ENCODE measurements at places on chromosomes 4 and X.
A peak's percentile ranks its signal among the peaks of the same experiment; 100 is the strongest.

GRCh38 chr4:5124876-5125275 lies 73.6 kb downstream of the STK32B start:
- no peak for DNase-seq

GRCh38 chrX:123771449-123772064 lies 38.7 kb upstream of the THOC2 start:
- no peak for DNase-seq

DNA sequence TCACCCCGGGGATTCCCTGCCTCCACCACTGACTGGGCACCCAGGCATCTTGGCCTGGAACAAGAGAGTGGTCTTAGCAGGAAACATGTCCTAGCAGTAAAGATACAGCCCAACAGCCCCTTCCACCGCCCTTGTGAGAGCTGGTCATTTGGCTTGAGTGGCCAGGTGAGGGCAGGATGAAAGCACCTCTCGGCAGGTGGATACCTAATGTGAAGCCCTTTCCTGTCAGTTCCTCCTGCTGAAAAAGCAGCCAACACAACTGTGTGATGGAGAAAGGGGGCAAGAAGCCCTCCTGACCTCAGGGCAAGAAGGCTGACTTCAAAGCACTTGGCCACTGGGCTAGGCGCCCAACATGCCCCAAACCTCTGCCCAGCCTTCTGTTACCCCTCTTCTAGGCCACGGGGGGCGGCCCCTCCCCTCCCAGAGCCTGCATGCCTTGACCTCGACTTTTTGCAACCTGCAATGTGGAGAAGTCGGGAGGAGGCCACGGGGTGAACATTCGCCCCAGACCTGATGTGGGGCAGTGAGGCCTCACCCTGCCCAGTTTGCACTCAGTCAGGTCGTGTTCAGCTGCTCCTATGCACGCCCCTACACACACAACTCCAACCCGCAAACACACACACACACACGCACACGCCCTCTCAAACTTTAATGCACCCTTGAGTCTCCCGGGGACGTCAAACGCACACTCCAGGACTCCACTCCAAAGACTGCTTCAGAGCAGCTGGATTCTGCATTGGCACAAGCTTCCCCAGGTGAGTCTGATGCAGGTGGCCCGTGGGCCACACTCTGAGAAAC lies 1.1 kb downstream of the LGI2 start:
- DNase-seq: no peak

GRCh38 chrX:47570794-47571193 lies 9.8 kb downstream of the ARAF start:
- no peak for DNase-seq

GRCh38 chrX:106874075-106874474 lies 29.1 kb downstream of the RIPPLY1 start:
- no peak for DNase-seq

DNA sequence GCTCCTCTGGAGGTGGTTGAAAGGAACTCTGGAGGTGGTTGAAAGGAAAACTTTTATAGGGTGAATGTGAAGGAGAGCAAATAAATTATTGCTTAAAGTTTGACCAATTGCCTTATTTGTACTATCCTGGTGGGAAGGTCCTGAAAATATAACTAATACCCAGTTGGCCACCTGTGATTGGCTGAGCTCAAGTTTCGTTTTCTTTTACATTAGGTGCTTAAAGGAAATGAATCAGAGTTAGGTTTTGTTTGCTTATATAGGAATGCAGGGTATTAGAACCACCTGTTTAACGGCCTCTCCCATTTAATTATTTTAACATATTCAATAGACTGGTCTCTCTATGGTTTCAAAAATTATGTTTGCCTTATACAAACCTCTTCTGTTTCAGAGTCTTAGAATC lies 497.6 kb downstream of the PRR32 start:
- no peak for DNase-seq

DNA sequence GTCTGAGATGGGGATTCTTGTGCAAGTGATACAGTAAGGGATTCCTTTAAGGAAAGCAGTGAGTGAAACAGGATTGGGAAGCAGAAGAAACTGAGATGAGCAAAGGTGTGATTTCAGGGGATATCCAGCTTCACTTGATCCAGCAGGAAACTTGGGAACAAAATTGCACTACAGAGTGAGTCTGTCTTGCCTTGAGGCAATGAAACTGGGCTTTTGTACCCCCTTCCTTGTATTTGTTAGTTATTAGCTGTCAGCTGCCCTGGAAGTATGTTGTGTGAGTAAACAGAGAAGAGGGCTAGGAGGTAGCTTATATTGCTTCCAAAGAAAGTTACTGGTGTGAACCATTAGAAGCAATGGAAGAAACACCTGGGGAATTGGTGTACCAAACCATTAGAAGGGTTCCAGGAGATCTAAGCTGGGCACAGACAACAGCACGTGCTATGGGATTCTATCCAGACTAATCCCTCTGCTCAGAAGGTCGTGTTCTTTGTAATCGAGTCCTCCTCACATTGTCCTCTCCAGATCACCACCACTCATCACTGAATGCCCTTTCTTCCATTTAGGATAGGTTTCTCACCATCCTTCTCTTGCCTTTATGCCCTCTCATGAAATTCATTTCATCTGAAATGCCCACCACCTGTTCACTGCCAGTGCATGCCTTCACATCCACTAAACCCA lies 76.0 kb downstream of the PDLIM5 start:
- DNase-seq: no peak

DNA sequence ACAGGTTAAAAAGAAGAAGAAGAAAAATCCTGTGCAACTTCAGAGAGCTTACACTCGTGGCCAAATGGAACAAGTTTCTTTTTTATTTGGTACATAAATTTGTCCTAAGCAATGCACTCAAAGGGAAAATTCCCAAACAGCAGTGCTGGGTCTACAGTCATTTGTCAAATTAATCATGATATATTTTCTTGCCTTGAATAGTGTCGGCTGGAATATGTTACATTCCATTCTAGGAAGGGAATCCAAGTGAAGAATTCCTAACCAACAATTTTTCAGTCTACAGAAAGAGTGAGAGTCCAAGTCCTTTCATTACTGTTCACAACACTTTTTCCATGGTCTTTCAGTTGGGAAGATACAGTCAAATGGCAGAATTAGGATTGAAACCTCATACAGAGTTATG lies 63.9 kb downstream of the HAND2 start:
- DNase-seq: no peak

- no peak for DNase-seq
These were observed 68.4 kb downstream of the USP38 start for GRCh38 chr4:143253166-143253565.

GRCh38 chrX:135985973-135986310 lies 707 bp downstream of the SLC9A6 start:
- no peak for DNase-seq

DNA sequence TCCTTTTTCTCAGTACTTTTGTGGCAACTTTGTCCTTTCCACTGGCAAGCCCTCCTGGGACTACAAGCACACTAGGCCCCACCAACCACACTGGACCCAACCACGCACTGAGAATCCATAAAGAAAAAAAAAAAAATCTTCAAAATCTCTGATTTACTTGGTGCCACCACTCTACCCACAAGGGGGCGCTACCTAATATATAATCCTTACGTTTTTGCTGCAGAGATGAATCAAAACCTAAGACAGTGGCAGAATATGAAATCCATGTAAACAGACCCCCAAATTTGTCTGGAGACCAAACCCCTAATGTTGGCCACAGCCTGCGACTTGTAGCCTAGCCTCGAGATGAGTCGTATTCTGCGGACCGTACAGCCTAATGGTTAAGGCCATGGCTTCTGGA lies 63.5 kb upstream of the ARHGAP36 start:
- DNase-seq: no peak

DNA sequence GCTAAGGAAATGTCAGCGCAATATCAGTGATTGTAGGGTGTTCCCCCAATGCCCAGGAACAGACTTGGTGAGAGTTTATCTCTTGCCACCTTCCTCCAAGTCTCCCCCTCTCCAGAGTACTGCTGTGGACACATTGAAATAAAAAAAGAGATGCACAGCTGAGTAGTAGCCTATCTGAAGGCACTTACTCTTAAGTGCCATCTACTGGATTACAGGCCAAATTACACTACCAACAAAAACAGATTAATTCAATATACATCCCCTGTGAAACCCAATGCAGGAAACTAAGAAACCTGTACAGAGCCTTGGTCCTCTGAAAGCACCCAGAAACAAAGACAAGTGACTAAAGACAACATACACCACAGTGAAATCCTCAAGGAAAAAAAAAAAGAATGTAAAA lies 460.3 kb downstream of the ZIC3 start:
- peak; percentile 40 for DNase-seq

- DNase-seq: no peak
These were observed 19.0 kb upstream of the PDE5A start for GRCh38 chr4:119647558-119647957.

DNA sequence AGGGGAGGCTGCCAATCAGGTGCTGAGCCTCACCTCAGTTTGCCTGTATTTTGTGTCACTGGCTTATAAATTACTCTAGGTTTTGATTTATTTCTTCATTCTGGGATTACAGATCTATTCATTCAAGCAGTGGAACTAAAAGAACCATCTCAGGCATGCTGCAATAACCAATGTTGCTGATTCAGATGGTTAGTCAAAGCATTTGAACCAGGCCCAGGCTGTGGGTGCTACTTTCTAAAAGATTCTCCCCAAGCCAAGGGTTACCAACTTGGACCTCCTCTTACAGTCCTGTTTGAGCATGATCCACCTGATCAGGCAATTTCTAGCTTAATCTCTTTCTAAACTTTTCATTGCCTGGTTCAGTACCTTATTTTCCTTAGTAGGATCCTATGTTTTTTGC lies 67.2 kb downstream of the TMEM131L start:
- no peak for DNase-seq

GRCh38 chr4:166625018-166625637 lies 609.2 kb downstream of the SPOCK3 start:
- DNase-seq: no peak

- DNase-seq: no peak
These were observed 70.1 kb downstream of the PRSS12 start for GRCh38 chr4:118282692-118283091.

GRCh38 chr4:137370206-137370633 lies 162.1 kb downstream of the PCDH18 start:
- no peak for DNase-seq

DNA sequence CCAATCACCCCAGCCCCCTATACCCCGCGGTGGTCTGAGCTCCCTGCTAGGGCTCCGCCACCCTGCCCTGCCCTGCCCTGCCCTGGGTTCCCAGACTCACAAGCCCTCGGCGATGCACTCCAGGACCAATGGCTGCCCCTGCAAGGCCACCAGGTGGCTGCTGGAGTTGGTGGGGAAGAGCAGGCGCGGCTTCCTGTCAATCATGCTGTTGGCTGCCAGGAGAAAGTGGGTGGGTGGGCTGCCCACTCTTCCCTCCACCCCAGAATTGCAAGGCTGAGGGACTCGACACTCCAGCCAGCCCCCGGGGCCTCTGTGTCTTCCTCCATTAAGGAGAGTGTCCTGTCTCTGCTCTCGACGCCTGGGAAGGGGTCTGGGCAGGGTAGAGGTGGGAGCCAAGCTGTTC lies 15.7 kb downstream of the L1CAM start:
- DNase-seq: no peak

- DNase-seq: no peak
These were observed 6.0 kb downstream of the PALLD start for GRCh38 chr4:168502861-168503260.

GRCh38 chr4:188780028-188780427 lies 640.8 kb downstream of the TRIML1 start:
- no peak for DNase-seq

DNA sequence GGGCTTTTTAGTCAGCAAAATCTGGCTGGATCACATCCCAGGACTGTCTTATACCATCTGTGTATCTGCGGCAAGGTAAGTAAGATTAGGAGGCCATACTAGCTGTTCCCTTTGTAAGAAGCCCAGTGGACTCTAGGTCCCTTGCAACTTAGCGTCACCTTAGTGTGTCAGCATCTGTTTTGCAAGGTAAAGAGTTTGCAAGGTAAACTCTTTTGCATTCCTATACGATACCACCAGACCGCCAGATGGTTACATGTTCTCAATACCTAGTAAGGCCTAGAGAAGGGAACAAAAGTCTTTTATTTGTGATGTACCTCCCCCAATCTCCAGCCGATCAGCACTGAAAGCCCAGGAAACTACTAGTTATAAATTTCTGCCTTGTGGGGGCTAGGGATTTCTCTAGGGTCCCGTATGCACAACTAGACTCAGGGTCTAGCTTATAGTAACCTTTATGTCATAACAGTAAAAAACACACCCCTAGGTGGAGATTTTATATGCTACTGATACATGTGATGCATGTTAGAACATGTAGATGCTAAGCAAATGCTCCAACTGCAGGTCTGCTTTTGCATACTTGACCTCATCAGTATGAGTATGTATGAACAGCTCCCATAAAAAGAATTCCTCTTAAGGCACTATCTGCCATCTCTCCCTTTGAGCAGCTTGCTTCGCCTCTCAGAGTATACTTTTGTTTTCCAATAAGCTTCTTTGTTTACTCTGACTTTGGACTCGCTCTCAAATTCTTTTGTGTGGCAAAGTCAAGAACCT lies 78.4 kb downstream of the KCNIP4 start:
- no peak for DNase-seq

GRCh38 chrX:103153661-103154060 lies 60.7 kb upstream of the NXF3 start:
- no peak for DNase-seq

- DNase-seq: no peak
These were observed 61.6 kb downstream of the GASK1B start for GRCh38 chr4:158111241-158111640.

DNA sequence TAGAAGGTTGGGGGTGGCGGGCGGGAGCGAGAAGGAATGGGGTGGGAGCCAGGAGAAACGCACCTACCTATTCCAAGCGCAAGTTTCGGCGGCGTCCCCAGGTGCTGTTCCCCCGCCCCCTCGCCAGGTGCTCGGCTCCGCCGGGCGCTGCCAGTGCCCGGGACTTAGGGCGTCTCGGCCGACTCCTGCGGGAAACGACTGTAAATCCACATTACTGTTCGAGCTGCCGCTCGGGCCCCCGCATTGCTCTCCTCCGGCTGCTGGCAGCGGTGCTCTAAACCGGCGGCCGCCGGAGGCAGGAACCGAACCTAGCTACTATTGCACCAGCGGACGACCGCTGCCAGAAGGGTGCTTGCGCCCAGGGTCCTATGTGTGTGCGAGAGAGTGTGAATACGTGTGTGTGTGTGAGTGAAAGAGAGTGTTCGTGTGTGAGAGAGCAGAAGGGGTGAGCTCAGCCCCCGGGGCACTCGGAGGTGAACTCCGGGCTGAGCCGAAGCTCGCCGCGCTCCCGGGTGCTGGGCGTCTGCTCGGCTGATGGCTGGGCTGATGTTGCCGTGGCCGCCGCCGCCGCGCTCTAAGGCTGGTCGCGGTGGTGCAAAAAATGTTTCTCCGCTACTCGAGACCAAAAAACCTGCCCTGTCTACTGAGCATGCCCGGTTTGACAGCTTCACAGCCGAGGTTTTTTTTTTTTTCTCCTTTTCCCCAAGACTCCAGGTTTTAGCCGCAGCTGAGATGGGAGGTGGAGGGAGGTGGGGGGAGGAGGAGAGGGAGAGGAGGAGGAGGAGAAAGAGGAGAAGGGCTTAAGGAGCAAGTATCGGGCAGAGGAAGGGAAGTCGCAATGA lies 115.7 kb upstream of the TEX13C start:
- no peak for DNase-seq

GRCh38 chr4:147586637-147587036 lies 30.6 kb upstream of the TMEM184C start:
- no peak for DNase-seq

GRCh38 chr4:25795566-25796454 lies 67.0 kb downstream of the SEL1L3 start:
- no peak for DNase-seq
